GF-D8 (cell line): ENCODE measurements at places on chromosomes 16 and 17.

DNA sequence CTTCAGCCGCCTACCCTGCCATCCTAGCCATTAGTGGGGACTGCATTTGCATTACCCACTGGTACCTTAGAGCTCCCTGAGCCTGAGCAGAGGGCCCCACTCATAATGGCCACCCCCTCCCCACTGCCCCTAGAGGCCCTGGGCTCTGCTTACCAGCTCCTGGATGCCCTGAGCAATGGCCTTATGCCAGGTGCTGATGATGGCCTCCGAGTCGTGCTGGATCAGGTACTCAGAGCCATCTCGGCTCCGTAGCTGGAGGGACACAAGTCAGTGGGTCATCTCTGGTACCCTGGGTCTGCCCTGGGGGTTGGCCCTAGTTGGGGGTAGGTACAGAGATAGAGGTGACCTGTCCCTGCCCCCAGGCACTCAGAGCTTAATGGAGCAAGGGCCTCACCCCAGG, 34.9 kb downstream of the ARHGAP27 start:
- DNase-seq: no peak

- peak; percentile 2 for DNase-seq
Observed at GRCh38 chr16:1645914-1646525, 32.1 kb upstream of the JPT2 start.

DNA sequence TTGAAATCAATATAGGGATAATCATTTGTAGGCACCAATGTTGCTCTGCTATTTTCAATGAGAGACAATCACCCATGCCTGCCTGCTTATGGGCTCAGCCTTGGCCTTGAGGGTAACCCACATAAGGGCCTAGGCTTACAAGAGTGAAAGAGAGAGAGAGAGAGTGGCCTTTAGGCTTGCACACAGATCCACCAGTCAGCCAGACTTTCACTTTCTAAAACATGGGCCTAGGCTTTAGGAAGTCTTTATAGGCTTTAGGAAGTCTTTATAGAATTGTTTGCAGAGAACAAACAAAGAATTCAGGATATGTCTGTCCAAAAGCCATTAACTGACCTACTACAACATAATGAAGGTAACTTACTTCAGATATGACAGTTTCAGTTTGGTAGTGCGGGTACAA, 3.4 kb downstream of the ABCA9 start:
- no peak for DNase-seq

GRCh38 chr17:69949973-69950695, 124.9 kb upstream of the KCNJ16 start:
- DNase-seq: no peak

DNA sequence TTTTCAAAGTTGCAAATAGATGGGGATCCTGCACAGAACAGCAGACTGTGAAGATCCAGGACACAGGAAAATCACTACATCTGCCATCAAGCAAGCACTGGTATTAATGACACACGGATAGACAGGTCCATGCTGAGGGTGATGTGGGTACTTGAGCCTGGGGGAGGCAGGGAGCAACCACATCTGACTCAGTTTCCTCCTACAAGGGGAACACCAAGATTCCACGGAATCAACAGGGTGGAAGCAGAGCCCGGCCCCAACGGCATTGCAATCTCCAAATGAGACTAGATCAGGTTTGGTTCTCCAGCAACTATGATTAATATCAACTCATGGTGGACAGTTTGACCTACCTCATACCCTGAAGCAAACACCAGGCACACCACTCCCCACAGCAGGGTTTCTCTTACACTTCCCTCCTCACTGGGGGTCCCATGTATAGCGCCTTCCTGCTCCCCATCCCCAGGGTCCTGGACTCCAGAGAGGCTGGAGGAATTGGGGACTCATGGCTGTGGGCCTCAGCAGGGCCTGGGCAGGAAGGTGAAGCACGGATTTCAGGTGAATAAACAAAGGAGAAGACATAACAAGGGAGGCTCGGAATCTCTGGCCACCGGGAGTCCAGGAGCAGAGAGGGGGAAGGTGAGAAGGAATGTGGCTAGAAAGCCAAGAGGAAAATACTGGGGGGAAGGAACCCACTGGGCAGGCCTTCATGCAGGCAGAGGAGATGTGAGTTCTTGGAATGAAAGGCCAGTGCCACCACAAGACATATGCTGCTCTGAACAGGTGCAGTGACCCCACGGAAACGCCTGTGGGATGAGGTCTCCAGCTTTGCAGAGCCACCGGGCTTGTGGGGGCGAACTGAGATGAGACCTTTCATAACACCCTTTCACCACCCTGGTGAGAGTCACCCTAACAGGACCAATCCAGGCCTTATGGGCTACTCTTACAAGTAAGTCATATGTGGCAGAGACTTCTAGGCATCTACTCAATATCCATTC, 29.5 kb upstream of the PIK3R6 start:
- DNase-seq: no peak

- no peak for DNase-seq
Observed at GRCh38 chr17:7606280-7606679, 8.4 kb downstream of the FXR2 start.

DNA sequence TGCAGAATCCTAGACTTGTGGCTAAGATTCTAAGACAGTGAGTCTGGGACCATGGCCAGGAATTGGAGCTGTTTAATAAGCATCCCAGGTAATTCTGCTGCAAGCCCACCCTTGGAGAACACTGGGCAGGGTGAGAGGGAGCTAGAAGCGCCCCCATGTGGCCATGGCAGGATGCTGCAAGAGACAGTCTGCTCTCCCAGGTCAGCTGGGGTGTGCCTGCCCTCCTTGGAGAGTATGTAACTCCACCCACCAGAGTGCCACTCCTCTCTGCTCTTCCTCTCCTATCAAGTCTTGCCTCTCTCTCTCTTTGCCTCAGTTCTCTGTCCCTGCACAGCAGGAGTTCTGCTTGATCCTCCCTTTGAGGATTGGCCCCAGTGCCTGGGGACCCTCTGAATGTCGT, 14.9 kb downstream of the RCVRN start:
- DNase-seq: no peak

DNA sequence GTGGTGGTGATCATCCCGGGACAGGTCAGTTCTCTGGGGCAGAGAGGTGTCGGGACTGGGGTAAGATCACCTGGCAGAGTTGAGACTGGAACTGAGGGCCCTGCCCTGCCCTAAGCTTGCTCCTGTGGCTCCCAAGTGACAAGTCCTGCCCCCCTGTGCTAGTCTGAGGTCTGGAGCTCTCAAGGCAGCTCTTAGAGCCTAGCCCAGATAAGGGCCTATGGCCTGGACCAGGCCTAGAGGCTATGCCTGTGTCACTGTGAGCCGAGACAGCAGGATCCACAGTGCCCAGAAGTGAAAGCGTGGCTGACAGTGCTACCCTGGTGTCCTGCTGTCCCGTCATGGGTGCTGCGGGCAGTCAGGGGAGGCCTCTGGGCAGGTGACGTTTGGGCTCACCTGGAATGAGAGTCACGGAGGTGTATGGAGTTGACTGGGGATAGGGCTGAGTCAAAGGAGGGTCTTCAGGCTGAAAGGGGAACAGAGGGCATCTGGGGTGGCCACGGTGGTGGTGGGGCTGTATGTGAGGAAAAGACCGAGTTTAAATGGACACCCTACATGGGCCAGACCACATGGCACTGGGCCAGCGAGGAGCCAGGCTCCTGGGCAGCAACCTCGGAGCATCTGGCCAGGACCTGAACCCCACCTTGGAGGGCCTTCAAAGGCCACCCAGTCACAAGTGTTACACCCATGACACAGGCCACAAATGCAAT, 5.5 kb downstream of the NATD1 start:
- no peak for DNase-seq

DNA sequence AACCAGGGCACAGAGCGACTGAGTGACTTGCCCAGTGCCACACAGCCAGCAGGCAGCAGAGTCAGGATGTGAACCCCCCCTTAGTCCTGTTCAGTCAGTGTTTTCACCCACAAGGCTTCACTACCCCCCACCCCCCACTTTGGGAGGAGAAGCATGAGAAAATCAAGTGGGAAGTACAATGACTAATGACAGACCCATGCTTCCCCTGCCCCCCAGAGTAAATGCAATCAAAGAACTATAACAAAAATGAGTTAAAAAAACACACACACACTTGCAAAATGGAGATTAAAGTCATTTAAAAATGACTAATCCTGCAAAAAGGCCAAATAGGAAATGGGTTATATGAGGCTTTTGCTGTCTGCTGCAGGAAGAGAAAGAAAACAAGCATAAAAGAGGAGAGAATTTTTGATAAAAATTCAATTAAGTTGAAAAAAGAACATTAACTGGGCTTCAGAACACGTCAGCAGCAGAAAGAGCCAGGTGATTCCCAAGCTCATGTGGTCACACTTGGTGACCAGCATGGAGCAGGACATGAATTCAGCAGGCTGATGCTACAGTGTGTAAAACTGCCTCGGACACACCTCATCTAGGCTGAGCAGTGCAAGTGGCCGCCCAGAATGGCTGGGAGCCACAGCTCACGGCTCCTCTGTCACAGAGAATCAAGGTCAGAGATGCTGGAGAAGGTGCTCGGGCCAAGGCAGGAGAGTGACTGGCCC, 212.3 kb downstream of the ZNF423 start:
- DNase-seq: no peak

- no peak for DNase-seq
Observed at GRCh38 chr17:65254166-65254565, 117.0 kb downstream of the RGS9 start.

- no peak for DNase-seq
Observed at GRCh38 chr17:45060382-45060796, 728 bp upstream of the NMT1 start.

- no peak for DNase-seq
Observed at GRCh38 chr17:45036691-45037090, 14.7 kb downstream of the DCAKD start.

DNA sequence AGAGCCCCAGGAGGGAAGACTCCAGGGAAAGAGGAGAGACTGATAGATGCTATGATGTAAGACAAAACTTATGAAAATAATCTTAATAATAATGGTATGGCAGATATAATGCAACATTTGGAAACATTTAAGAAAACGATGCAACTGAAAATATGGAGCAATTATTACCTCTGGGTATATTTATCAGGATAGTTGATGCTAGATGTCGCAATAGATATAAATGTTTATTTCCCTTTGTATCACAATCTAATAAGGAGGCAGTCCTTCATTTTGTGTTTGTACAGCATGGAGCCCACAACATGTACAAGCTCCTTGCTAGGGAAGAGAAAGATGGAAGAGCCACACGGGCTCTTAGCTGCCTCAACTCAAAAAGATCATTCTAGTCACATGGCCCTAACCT, 101.1 kb upstream of the TMEM132E start:
- no peak for DNase-seq

- DNase-seq: no peak
Observed at GRCh38 chr17:77189148-77189547, 48.4 kb downstream of the SEC14L1 start.

GRCh38 chr17:40548982-40549685, 16.1 kb downstream of the CCR7 start:
- no peak for DNase-seq

- DNase-seq: no peak
Observed at GRCh38 chr17:34639706-34640425, 60.5 kb downstream of the TMEM132E start.

GRCh38 chr17:9769036-9769695, 22.2 kb downstream of the DHRS7C start:
- no peak for DNase-seq

DNA sequence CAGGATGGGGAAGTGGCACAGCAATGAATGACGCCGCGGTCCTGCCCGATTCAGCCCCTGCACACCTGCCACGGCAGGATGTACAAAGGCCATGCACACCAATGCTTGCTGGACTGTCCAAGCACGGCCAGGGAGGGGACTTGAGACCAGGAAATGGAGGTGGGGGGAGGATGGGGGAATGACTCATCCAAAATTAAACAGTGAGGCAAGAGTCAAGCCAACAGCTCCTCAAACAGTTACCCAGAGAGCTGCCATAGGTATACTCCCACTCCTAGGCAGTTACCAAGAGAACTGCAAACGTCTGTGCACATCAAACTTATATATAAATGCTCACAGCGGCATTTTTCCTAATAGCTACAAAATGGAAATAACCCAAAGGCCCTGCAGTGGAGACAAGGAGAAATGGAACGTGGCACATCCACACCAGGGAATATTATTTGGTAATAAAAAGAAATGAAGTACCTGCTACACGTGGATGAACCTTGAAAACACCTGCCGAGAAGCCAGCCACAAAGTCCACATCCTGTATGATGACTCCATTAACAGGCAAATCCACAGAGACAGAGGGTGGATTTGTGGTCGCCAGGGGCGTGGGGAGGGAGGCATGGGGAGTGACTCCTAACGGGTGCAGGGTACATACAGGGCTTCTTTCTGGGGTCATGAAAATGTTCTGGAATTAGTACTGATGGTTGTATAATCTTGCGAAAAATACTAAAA, 54.1 kb downstream of the VAC14 start:
- peak; percentile 24 for DNase-seq

GRCh38 chr16:11670171-11671131, 2.2 kb downstream of the SNN start:
- DNase-seq: no peak

DNA sequence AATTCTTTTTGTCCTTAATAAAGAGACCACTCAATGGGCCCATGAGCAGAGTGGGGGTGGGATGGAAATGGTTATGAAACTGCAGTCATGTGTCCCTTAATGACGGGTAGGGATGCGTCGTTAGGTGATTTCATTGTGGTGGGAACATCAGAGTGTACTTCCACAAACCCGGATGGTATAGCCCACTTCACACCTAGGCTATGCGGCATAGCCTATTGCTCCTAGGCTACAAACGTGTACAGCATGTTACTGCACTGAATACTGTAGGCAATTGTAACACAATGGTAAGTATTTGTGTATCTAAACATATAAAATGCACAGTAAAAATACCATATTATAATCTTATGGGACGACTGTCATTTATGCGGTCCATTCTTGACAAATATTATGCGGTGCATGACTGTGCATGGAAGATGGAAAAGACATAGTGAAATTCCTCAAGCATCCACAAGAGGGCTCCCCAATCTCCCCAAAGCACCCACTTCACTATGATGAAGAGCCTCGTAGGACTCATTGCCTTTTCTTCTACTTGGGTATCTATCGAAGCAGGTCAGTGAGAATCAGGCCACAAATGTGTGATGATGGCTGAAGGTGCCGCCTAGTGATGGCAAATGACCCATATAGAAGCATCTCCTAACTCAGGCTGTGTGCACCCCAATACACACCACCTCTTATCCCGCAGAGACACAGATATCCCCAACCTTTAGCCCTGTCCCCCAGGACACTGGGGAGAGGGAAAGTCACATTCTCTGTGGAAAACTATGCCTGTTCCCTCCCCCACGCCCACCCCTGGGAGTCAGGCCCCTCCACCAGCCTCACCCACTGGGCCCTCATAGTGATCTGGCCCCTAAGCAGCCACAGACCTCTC, 43.5 kb downstream of the TBX21 start:
- DNase-seq: peak; percentile 4

DNA sequence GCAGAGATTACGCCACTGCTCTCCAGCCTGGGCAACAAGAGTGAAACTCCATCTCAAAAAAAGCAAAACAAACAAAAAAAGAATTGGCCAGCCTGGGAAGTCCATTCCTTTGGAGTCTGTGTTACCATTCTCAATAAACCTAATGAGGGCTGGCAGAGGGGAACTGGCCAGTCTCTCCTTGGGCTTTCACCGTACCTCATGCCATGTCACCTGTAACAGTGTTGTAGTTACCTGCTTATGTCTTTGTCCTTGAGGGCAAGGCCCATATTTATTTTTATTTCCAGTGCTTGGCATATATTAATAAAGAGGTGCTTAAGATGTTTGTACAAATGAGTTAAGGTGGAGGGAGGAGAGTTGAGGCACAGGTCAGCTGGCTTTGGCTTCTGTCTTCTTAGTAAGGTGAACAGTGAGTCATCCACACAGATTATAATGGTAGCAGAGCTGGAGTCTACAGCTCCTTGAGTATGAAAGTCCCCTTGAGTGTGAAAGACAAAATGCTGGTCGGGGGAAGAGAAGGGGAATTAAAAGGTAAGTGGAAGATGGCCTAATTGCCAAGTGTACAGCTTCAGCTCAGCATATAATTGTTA, 8.4 kb downstream of the C1QBP start:
- no peak for DNase-seq
